Left cardiac atrium (tissue), 4 donors: ENCODE measurements at places on chromosomes 12 and 14. TPM values are rescaled to one million over a fixed set of nuclear protein-coding genes. Genes with fewer than 3 reads are reported as not detected.

AQP2 gene
- total RNA-seq = 0.09 TPM

GRCh38 chr14:75542588-75543091 is 20.4 kb downstream of the BATF start:
- DNase-seq = peak; percentile 78

GRCh38 chr12:121513464-121514183 is 67.2 kb downstream of the KDM2B start:
- peak; percentile 42 for DNase-seq

DNA sequence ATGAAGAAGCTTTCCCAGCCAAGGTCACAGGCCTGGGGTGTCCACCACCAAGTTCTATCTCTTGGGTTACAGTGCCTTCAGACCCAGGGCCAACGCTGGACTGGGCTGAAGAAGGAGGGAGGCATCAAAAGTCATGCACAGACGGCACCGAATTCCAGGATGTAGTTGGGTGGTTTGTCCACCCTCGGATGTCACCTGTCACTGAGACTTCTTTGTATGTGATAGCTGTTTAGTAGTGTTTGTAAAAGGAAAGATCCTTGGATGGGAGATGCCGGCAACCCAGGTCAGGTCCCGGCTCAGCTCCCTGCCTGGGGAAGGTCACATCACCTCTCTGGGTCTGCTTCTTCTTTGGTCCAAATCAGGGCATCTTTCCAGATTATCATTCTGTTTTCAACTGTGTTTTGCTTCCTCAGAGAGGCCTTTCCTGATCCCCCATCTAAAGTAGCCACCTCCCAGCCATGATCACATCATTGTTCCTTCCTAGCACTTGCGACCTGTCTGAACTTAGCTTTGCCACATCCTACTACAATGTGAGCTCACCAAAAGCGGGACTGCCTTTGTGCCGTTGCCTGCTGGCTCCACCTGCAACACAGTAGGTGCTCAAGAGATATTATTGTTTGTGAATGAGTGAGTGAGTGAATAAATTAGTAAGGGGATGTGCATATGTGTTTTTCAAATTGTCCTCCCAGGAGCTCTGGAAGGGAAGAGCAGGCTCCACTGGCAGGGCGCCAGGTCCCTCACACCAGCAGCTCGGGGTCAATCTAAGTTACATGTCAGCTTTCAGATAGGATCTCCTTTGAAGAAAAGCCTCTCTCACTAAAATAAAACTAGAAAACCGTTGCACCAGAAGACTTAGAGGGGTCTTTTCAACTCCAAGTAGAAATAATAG is 2.1 kb downstream of the TSPAN11 start:
- no peak for DNase-seq

LBHD2 gene
- total RNA-seq = 0.47 TPM

SLC6A15 gene
- not detected for total RNA-seq

GRCh38 chr14:67883717-67884116 is 64.1 kb downstream of the RAD51B start:
- DNase-seq = no peak

DNA sequence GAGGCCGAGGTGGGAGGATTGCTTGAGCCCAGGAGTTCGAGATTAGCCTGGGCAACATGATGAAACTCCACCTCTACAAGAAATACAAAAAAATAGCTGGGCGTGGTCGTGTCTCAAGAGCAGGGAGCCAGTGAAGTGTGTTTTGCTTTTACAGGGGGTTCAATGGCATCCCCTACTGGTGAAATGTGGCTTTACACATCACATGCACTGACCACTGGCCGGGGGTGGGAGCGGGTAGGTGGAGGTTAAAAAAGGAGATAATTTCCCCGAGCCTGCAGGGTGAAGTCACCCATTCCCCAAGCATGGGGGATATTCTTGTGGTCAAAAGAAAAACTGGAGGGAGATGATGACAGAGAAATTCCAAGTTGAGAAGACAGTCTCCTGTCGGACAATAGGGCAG is 63.6 kb upstream of the PWP1 start:
- DNase-seq = no peak

GRCh38 chr12:48972213-48972951 is 847 bp upstream of the WNT10B start:
- DNase-seq = no peak

RAD9B gene
- total RNA-seq = 2.6 TPM

DNA sequence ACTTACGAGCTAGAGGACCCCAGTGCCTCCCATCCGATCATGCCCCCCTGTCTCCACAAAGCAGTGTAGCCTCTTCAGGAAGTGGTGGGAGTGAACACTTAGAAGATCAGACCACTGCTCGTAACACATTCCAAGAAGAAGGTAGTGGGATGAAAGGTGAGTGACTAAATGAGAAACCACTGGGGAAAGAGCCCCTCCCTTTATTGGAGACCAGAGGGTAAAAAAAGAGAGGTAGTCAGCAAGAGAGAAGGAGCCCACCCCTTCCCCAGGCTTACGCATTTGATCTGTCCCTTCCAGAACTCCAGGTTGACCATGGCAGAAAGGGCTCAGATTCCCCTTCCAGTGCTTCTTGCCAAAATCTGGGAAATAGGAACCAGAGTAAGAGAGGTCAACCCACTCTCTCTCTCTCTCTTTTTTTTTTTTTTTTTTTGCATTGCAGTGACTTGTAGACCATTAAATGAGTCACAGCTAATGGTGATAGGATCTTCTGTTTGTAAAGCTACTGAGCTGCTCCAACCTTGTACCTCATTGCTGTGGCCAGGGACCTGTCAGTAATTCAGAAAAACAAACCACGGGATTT is 165.4 kb downstream of the GCH1 start:
- no peak for DNase-seq

- no peak for DNase-seq
These were observed 18.6 kb upstream of the IFNG start for GRCh38 chr12:68178184-68178583.

RPS6KL1 gene
- total RNA-seq = 11.9 TPM

- no peak for DNase-seq
These were observed 201.3 kb downstream of the PCNX1 start for GRCh38 chr14:71108398-71109119.

TBX3 gene
- total RNA-seq = 14.3 TPM

RPS29 gene
- total RNA-seq = 1,080 TPM
